ENCODE measurements at places on chromosomes 3 and 15.

- DNase-seq = no peak
Measured at GRCh38 chr3:107675233-107675900, 152.6 kb downstream of the BBX start.

- DNase-seq = no peak
Measured at GRCh38 chr3:85846940-85847339, 888.2 kb downstream of the CADM2 start.

DNA sequence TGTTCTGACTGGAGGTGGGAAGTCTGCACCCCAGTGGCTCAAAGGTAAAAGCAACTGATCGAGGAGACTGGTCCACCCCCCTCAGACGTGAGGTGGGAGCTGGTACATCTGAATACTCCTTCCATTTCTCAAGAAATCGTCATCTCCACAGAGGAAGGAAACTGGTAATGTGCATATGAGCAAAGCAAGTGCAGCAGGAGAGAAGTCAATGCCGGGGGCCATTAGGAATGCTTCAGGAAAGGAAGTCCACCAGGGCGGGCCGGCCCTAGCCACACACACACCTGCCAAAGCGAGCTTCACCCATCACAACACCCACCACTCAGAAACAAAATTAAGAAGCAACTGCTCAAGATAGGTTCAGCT is 8.5 kb downstream of the TBC1D2B start:
- no peak for DNase-seq

GRCh38 chr15:64775551-64776401 is at the start of gene RBPMS2:
Gene RBPMS2, minus strand, starts transcription at chr15:64775589. Its CDS starts 270 bp downstream, at chr15:64775319.
- peak; percentile 85 for DNase-seq

- DNase-seq = no peak
Measured at GRCh38 chr3:59836531-59836930, 786.7 kb upstream of the CFAP20DC start.

- no peak for DNase-seq
Measured at GRCh38 chr3:87674397-87675161, 384.2 kb downstream of the CGGBP1 start.

- peak; percentile 77 for DNase-seq
Measured at GRCh38 chr15:66841953-66842681, 140.1 kb downstream of the SMAD6 start.

DNA sequence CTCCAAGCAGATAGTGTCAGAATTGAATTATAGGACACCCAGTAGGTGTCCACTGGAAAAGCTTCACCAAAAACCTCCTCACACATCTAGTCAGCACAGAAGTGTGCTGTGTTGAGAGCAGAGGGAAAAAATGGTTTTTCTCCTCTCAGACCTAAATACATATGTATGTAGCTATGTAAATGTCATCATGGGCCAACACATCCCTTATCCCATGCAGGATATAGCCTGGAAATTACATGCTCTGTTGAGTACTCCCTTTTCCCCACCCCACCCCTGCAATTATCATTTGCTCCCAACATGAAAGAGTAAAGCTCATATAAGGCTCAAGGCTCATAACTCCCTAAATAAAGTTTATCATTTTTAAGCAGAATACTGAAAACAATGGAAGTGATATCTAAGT is 35.7 kb downstream of the DLG1 start:
- DNase-seq = no peak

GRCh38 chr3:195249858-195250464 is 21.0 kb downstream of the XXYLT1 start:
- DNase-seq = no peak

GRCh38 chr3:23331141-23331935 is 128.2 kb downstream of the UBE2E2 start:
- no peak for DNase-seq

DNA sequence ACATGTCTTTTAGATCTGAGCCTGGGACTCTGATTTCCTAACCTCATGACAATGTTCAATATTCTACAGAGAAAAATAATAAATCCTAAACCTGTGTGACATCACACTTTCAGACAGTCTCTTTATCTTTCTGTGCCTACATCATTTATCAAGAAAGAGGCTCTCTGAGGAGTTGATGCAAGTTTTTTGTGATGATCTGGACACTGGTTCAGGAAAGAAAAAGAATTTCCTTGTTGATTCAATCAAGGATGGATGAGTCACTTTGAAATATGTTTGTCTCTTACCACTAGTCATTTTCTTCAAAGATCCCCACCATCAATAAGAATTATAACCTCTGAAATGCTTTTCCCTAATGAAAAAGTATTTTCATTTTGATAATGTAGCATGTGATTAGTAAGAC is 404.6 kb downstream of the WDR72 start:
- DNase-seq = no peak
